CD4-positive, alpha-beta T cell treated with Interleukin-15 for 1 hour (primary cell): ENCODE measurements at places on chromosomes 2 and 18.

DNA sequence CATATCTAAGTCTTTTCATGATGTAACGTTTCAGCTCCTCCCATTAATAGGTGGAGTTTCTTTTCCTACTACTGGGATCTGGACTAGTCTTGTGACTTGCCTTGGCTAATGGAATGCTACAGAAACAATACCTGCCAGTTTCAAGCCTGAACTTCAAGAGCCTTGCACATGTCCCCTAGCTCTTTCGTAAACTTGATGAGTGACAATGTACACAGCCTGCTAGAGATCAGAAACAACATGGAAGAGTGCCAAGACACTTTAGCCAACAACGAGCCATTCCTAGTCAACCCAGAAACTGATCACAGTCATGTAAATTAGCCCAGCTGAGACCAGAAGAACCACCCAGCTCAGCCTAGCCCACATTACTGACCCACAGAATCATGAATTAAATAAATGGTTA lies 24.8 kb upstream of the STK39 start:
- no peak for DNase-seq

- DNase-seq = no peak
Measured at GRCh38 chr2:33448220-33448899, 28.1 kb upstream of the RASGRP3 start.

- DNase-seq = peak; percentile 31
Measured at GRCh38 chr2:75064691-75065396, 106.4 kb downstream of the POLE4 start.

DNA sequence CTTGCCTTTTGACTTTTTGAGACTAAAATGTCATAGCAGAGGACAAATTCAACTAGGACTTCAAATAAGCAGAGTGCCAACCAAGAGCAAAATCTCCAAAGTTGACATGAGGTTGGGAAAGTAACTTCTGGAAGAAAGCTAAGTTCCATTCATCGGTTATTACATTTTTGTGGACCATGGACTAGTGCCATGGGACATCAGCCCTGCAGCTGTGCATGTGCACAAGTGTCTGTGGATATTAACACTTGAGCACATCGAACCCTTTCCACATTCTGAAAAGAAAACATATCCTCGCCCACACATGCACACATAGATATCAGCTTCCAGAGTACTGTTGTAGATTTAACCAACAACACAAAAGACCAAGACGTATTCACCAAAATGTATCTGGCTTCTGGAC lies 262.6 kb downstream of the NYAP2 start:
- DNase-seq = no peak

- no peak for DNase-seq
Measured at GRCh38 chr2:18046558-18047212, 168.2 kb downstream of the KCNS3 start.

- DNase-seq = no peak
Measured at GRCh38 chr2:231388725-231389346, 6.7 kb upstream of the B3GNT7 start.

DNA sequence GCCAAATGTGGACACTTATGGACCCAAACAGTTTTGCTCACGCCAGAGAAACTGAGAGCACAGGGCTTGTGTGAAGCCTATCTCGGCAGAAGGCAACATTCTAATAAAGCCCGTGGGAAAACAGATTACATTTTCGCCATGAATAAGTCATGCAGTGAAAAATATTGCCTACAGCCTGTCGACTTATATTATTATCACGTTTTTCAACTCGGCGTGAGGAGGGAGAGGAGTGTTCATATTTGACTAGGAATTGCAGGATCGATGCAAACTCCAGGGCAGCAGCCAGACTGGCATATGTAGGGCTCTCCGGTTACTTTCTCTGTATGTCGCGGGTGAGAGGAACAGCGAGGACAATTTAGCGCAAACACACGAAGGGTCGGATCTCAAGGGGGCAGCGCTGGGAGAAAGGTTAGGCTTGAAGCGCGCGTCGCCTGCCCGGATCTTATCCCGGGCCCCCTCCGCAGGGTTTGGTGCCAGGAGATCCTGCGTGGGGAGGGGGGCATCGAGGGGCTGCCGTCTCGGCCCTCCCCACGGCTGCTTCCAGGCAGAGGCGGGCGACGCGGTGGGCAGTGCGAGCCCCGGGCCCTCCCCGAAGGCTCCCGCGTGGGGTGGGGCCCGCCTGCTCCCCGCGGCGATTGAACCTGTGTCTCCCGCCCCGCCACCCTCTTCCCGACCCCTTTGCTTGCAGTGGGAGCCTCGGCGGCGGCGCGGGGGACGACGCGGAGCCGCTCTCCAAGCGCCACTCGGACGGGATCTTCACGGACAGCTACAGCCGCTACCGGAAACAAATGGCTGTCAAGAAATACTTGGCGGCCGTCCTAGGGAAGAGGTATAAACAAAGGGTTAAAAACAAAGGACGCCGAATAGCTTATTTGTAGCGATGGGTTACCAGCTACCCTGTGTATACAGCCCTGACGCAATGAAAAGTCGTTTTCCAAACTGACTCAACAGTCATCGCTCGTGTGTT lies 4.4 kb downstream of the ADCYAP1 start:
- no peak for DNase-seq

DNA sequence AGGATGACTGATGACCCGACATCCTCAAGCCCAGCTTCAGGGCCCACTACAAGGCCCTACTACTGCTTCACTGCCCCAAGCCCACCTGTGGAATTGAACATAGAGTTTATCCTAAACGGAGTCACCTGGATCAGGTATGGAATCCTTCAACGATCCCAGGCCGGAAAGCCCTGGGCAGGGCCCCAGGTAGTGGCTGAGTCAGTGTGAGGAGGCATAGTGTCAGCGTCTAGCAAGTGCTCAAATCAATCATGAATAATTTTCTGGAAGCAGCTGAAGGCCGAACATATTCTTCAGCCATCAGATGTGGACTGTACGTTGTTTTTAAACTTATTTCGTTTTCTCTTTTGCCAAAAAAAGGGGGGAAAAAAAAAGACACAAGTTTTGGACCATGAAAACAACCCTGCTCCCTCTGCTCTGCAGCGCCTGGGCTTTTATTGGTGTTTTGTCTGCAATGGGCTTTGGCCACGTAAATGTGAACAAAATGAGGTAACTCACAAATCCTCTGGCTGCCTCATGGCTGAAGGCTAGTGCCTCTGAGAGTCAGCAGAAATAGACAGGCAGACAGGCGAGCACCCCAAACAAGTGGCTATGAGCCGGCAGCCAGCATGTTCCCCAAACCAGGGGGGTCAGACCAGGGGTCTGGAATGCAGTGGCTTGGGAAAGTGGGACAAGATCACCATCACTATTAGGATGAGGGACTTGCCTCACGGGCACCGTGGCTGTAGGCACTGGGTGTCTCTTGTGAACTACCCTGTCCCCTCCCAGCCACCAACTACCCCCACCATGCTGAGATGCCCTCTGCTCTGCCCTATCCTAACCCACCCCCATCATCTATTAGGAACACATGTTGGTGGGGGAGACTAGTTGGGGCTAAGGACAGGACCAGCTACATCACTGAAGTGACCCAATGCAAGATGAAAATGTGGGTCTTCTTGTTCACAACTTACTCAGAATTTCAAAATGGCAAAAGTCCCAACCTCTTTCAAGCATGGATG lies 51.4 kb downstream of the TTC32 start:
- DNase-seq = no peak
